ENCODE measurements at places on chromosomes 13 and 19. TPM values are rescaled to one million over a fixed set of nuclear protein-coding genes. Genes with fewer than 3 reads are reported as not detected.

The MUC16 gene
- 0.42 TPM for total RNA-seq

The ISYNA1 gene
- total RNA-seq = 199 TPM

The POGLUT2 gene
- total RNA-seq = 24.7 TPM

The ALOX5AP gene
- not detected for total RNA-seq

The SLC10A2 gene
- not detected for total RNA-seq

The TMEM255B gene
- 0.82 TPM for total RNA-seq

The OR7A5 gene
- not detected for total RNA-seq

The ZSCAN4 gene
- not detected for total RNA-seq

The LENG9 gene
- 3.3 TPM for total RNA-seq

- DNase-seq = peak; percentile 63
These were observed at the start of gene ZNF382 for GRCh38 chr19:36605101-36605876. Gene ZNF382, plus strand, starts transcription at chr19:36605313. Its CDS starts 4,602 bp downstream, at chr19:36609915.

DNA sequence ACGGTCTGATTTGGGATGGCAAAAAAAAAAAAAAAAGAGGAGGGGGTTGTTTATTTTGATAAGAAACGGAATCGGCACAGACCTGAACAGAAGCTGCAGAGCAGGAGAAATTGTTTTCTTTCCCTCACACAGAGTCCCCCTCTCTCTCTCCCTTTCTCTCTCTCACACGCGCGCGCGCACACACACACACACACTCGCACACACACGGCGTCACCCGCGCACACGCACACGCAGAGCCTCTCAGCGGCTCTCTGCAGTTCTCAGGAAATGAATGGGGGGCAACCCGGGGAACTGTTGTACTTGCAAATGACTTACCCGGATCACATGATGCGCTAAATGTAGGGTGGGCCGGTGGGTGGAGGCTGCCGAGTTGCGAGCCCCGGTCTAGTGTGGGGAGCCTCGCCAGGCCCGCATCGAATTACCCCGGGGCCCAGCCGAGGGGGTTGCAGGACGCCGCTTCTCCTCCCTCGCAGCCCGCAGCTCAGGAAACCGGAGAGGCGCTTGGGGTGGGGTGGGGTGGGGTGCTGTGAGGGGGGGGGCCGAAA lies 475 bp downstream of the KLF12 start:
- DNase-seq = peak; percentile 85

- DNase-seq = no peak
These were observed 10.9 kb upstream of the CBY2 start for GRCh38 chr13:45691251-45691650.

GRCh38 chr19:36115453-36116343 lies at the start of gene TBCB:
Gene TBCB, plus strand, starts transcription at chr19:36115468. Its CDS starts 93 bp downstream, at chr19:36115561.
- peak; percentile 84 for DNase-seq

- DNase-seq = peak; percentile 20
These were observed 57.1 kb downstream of the ALOX5AP start for GRCh38 chr13:30792285-30793000.

DNA sequence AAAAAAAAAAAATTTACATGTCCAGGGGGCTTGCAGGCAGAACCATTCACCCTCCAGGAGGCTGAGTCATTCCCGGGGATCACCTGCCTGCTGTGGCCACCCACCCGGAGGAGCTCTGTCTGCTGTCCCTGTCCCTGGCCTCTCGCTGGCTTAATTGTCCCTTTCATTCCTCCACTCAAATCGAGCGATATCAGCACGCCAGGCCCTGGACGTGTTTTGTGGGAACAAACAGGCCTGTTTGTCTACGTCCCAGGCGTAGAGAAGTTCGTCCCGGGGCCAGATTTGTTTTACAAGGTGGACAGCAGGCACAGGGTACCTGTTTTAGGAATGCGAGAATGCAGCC lies 21.2 kb downstream of the SULT2B1 start:
- no peak for DNase-seq

DNA sequence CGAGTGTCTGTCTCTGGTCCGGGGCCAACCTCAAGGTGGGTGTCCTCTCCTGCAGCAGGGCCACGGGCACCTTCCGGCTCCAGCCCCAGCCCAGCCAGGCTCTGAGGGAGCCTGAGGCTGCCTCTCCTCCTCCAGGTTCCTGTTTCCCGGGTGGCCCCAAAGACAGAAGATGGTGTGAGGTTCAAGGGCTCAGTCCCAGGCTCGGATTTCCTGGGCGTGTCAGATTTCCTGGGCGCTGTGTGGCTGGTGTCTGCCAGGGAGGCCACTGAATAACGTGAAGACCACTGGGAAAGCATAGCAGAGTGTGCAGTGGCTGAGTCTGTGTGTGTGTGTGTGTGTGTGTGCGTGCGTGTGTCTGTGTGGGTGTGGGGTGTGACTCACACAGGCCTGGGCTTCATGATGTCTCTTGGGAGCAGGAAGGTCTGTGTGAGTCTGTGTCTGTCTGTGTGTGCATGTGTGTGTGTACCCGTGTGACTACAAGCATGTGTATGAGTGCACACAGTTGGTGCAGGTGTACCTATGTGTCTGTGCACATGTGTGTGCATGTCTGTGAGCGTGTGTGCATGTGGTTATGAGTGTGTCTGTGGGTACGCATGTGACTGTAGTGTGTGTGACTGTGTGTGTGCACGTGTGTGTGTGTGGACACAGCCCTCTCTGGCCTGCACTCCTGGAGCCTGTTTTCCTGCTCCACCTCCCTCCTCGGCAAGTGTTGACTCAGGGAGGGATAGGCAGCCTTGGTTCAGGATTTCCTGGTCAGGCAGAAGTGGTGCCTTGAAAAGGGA lies 28.3 kb downstream of the CEBPA start:
- DNase-seq = no peak

DNA sequence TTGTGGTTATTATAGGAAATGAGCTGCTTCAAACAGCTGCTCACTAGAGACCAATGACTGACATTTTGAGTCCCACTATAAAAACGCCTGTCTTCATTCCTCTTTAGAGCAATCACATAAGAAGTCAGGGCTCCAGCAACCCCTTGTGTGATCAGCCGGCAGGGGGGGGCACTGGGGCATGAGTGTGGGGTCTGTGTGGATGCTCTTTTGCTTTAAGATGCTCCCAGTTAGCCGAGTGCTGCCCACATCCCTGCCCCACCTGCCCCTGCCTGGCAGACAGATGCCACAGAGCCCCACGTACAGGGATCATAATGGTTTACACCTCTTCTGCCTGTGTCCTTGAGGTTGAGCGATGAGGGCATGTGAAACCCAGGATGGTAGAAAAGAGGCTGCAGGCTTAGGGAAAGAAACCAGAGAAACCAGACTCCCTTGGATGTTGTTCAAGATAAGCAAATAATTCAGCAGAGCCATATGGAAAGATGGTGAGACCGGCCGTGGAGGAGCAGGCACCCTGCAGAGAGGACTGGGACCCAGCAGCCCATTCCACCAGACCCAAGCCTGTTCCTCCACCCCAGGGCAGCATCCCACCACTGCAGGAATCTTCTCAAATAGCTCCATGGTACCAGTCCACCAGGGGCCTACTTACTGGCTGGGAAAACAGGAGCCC lies 55.4 kb downstream of the CHST8 start:
- no peak for DNase-seq

- DNase-seq = no peak
These were observed 12.5 kb downstream of the ANKRD10 start for GRCh38 chr13:110902370-110902769.

GRCh38 chr13:22053053-22053452 lies 382.2 kb downstream of the FGF9 start:
- no peak for DNase-seq

DNA sequence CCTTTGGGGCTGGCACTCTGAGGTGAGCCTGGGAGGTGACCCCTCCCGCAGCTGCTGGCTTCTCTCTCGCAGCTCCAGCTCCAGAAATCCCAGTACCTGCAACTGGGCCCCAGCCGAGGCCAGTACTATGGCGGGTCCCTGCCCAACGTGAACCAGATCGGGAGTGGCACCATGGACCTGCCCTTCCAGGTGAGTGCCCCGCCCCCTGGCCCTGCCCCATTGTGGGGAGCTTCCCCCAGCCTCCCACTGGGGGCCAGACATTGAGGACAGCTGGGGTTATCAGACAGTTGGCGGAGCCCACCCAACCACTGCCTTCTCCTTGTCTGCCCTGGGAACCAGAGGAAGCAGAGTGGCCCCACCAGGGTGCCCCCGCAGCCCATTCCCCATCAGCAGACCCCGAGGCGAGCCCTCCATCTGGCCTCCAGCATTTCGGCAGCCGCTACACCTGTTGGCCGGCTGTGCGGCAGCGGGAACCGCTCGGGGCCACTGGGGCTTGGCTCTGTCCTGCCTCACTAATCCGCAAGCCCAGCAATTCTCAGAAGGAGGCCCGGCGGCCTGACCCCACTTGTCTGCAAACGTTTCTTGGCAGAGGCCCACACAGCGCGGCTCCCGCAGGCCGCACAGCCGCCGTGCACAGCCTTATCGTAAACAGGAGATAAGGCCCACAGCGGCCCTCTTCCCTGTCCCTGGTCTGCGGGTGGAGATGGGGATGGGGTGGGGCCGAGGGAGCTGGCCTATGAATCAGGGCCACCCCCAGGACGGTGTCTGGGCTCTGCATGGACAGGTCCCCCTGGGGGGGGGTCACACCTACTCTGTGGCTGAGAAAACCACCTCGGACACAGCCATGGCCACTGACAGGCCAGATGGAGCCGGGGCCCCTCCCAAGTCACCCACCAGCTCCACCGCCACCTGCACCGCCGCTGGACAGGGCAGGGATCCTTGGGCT lies 48.0 kb downstream of the COMP start:
- no peak for DNase-seq

- DNase-seq = no peak
These were observed 30.5 kb upstream of the TPTE2 start for GRCh38 chr13:19591864-19592263.

GRCh38 chr19:16612636-16613035 lies 15.4 kb downstream of the MED26 start:
- no peak for DNase-seq

- peak; percentile 80 for DNase-seq
These were observed 1.9 kb upstream of the FOXO1 start for GRCh38 chr13:40668335-40668734.

DNA sequence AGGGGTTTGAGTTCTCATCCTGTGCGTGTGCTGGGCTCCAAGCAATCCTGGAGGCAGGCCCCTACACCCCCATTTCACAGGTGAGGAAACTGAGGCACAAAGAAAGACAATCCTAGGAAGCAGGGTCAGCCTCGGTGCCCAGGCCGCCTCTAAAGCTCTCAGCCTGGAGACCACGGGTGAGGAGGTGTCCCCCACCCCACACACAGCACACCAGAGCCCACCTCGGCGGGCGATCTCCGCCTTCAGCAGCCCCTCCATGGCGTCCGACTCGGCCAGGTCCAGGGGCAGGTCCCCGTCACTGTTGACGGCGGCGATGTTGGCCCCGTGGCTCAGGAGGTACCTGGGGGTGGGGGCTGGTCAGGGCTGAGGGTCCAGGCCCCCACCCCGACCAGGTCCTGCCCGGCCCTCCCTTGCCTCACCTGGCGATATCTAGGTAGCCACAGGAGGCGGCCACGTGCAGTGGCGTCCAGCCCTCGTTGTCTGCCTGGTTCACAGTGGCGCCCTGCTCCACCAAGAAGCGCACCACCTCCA lies 5.1 kb downstream of the PPP1R12C start:
- no peak for DNase-seq

DNA sequence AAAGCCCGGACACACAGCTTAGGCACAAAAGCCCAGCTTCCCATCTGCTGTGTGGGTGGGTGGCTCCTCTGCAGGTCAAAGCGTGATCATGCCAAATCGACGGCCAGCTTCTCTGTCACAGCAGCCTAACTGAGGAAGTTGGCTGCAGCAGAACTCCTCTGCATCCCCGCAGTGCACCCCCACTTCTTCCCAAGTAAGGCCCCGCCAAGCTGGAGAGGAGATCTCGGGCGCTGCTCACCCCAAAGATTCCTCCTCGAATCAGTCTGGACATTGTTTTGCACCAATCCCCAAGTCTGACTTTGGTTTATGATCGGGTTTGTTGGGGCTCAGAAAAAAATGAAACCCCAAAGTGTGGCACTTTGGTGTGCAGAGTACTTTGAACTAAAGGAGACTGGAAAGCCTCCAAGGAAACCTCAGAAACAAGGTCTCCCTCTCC lies 19.7 kb upstream of the CPB2 start:
- DNase-seq = no peak

DNA sequence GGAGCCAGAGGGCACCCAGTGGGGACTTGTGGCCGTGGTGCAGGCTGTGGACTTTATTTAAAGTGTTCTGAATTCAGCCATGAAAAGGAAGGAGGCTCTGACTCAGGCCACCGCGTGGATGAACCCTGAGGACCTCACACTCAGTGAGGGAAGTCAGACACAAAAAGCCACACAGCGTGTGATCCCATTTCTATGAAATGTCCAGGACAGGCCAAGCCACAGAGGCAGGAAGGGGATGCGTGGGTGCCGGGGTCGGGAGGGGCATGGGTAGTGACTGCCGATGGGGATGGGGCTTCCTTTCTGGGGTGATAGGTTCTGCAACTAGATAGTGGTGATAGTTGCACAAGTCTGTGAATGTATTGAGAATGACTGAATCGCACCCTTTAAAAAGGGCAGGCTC lies 8.7 kb upstream of the ZBTB7A start:
- no peak for DNase-seq

GRCh38 chr13:75829830-75830229 lies 193.7 kb downstream of the LMO7 start:
- no peak for DNase-seq

DNA sequence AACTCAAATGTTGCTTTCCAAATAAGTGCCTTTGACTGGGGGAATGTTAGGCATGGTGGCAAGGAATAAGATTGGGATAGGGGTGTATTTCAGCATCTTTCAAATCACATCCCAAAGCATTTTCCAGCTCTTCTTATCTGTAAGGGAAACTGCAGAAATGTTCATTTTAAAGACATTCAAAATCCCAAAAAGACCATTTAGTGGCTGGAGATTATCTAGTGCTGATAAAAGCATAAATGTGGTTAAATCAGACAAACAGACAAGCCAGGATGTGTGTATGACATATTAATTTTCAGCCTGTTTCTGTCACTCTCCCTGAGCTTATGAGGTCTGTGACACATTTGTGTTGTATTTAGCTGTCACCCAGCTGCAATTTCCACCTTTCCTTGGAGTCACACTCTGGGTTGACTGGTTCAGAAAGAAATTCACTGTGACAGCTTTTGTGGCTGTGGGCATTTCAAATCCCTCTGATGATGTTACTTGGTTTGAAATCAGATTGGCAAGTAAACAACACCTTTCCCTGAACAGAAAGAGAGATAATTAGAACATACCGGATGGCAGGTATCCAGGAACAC lies 69.7 kb upstream of the SIAH3 start:
- DNase-seq = no peak

GRCh38 chr13:24150572-24150971 lies 9.9 kb upstream of the SPATA13 start:
- no peak for DNase-seq

DNA sequence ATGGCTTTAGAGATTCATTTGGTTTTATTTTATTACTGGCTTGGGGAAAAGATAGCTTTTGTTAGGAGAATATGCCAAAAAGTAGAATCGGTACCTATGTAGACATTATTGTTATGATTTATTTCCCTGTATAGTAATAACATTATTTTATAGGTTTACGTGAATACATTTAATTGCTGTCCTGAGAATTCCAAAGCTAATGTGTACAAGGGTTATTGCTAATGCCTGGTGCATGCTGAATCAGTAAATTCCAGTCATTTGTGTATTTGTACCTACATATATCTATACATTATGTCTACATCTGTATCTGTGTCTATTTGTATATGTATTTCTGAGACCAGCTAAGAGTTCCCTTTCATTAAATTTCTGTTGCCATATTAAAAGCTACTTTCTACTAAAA lies 550.9 kb downstream of the GPC6 start:
- no peak for DNase-seq

GRCh38 chr13:97342136-97342535 lies 91.8 kb upstream of the RAP2A start:
- DNase-seq = no peak

Data from GM23338 (cell line).